ENCODE measurements at places on chromosomes 11 and 22.

DNA sequence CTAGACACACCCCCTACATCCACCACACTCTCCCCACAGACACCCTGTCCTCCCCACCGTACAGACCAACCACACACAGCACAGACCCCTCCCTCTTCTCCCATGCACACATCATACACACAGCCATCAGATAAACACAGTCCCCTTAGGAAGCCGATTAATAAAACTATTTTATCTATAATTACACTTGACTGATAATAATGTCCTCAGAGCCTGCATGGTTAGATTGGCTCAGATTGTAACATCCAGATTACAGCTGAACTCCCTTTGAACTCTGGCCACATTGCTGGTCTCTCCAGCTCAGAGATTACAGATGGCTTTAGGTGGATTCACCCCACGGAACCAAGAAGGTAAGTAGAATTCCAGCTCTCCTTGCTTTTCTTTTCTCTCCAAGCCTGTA lies 9.5 kb upstream of the ELF5 start:
- no peak for DNase-seq

DNA sequence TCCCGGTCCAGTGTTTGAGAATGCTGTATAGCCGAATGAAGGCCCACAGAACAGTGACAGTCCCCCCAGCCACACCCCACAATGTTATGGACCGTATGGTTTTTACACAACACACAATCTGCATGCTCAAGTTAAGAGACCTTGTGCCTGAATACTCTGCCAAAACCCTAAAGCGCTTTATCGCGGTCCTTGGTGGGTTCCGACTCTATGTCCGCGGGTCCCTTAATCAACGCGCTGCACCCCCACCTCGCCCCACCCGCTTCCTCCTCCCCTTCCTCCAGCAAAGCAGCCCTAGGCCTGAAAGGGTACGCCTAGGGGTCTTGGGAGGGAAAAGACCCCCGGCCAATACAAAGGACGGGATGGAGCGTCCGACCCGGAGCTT lies 442 bp downstream of the COPB1 start:
- no peak for DNase-seq

- DNase-seq = no peak
Measured at GRCh38 chr22:47776329-47776728, 1013.9 kb downstream of the TBC1D22A start.

GRCh38 chr11:95556011-95556341 lies 233.6 kb downstream of the FAM76B start:
- DNase-seq = no peak

- DNase-seq = no peak
Measured at GRCh38 chr22:49302150-49302460, 525.6 kb downstream of the BRD1 start.

DNA sequence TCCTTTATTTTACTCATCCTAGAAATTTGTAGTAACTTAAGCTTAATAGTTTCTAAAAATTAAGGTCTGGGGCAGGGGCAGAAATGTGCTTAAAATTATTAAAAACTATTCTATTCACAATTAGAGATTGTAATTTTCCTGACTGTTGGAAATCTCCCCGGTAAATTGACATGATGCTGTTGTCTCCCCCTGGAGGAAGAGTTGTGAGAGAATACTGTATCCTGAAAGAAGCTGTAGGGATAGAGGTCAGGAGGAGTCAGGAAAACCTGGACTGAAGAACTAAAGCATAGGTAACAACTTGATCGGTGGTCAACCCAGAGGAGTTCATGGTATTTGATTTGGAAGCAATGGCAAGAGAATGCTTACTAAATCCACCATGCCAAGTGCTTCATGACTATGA lies 16.2 kb upstream of the ESAM start:
- no peak for DNase-seq

DNA sequence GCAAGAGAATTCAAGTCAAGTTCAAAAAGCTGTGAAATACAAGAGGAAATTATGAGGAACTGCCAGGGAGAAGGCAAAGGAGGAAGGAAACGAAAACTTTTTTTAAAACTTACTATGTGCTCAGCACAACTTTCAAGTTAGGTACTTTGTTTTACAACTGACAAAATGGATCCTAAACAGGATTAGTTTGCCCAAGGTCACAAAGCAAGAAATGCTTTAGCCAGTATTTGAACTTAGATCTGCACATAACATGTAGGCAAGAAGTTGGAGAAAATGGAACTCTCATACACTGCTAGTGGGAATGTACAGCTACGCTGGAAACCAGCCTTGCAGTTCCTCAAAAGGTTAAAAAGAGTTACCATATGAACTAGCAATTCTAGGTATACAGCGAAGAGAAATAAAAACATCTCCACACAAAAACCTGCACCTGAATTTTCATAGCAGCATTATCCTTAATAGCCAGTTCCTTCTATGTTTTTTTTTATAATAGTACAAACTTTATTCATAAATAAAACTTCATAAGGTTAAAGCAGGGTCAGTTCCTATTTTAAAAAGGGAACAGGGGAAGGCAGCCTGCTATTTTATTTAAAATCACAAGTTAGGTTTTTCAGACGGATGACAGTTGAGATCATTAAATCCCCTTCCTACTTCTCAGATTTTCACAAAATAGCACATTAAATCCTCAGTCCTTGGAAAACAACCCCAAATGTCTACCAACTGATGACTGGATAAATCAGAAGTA lies 19.2 kb downstream of the DDX6 start:
- no peak for DNase-seq

- DNase-seq = no peak
Measured at GRCh38 chr22:27032091-27032761, 374.8 kb downstream of the MIAT start.
